ENCODE measurements at places on chromosomes 5 and 9.

- DNase-seq: no peak
Observed at GRCh38 chr5:167769846-167770413, 521.5 kb upstream of the WWC1 start.

GRCh38 chr5:151770383-151771258, 1.1 kb upstream of the G3BP1 start:
- DNase-seq: no peak

DNA sequence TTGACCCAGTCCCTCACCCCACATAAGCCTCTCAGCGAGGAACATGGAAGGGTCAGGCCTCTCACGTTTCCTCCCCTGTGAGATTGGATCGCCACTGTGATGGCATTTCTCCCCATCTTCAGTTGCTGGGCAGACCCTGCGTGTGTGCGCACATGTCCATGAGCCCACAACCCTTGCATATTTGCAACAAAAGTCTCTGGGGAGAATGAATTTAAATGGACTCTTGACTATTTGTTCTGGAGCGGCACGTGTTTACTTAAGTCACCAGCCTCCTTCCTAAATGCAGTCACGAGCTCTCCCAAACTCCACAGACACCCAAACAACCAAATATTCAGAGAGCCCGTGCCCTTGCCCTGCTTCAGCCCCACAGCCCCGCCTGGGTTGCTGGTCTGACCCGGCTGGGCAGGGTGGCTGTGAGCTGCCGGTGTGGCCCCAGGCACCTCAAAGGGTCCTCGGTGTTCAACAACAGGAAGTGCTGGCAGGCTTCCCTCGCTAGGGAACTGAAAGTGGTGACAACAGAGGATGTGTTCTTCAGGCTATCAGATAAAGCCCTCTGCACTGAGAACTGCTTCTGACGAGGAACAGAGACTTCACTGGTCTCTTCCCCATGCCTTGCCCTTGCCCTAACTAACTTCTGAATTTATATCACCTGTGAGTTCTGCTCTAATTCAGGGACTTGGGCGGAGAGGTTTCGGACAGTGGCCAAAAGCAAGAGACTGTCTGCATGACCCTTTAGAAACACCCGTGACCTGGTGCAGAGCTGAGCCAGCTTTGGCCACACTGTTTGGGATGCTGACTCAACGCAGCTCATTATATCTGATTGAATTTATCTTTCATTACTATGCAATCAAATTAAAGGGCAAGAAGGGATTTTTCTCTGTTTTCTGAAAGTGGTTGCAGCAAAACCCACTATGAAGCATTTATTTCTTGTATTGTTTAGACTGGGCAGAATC, 19.2 kb upstream of the CD180 start:
- no peak for DNase-seq

- DNase-seq: no peak
Observed at GRCh38 chr5:86546044-86546443, 71.7 kb upstream of the COX7C start.

DNA sequence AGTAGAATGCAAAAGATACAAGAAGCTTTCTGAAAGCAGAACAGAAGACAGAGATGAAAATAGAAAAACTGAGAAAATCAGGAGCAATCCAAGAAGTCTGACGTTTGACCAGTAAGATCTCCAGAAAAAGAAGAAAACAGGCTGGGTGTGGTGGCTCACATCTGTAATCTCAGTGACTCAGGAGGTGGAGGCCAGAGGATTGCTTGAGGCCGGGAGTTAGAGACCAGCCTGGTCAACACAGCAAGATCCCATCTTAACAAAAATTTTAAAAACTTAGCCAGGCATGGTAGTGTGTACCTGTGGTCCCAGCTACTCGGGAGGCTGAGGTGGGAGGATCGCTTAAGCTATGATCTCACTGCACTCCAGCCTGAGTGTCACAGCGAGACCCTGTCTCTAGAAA, 15.9 kb downstream of the RETREG1 start:
- DNase-seq: no peak

GRCh38 chr5:168680395-168680794, 101.2 kb upstream of the PANK3 start:
- DNase-seq: no peak
